ENCODE measurements at places on chromosomes 1 and 21.

DNA sequence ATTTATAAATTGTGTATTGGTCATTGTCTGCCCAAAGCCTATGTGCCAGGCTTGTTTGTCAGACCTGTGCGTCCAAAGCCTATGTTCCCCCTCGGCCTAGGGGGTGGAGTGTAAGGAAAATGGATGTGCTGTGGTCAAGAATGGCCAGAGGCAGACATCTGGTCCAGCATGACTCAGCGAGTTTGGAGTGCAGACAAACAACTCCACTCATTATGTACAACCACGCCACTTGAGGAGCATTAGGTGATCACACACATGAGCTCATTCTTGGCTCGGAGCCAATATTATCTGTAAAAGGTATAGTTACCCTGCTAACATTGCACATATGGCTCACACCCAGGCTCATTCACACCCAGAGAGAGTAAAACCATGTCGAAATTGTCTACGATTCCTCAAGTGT, 1047.6 kb upstream of the ADGRL4 start:
- DNase-seq, result no peak

DNA sequence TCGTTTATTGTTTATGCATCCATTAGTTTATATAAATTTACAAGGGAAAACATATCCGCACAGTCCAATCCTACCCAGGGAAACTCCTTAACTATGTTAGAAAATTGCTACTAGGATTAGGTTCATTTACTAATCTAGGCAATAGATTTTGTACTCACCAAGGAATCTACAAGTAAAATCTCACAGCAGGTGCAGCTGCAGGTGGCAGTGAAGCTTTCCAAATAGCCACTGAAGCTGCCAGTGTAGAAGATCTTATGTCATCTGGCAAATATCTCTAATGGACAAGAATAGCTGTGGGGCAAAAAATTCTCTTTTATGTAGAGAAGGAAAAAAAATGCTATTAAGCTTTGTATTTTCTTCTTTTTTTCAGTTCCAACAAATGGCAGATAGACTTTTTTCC, 963.4 kb upstream of the ADGRL4 start:
- no peak for DNase-seq

GRCh38 chr1:178086766-178087165, 7.1 kb upstream of the RASAL2 start:
- DNase-seq, result no peak

GRCh38 chr1:117026361-117026760, 24.8 kb downstream of the CD101 start:
- peak; percentile 63 for DNase-seq

- no peak for DNase-seq
These were observed 171.2 kb downstream of the TTLL7 start for GRCh38 chr1:83827741-83828140.

DNA sequence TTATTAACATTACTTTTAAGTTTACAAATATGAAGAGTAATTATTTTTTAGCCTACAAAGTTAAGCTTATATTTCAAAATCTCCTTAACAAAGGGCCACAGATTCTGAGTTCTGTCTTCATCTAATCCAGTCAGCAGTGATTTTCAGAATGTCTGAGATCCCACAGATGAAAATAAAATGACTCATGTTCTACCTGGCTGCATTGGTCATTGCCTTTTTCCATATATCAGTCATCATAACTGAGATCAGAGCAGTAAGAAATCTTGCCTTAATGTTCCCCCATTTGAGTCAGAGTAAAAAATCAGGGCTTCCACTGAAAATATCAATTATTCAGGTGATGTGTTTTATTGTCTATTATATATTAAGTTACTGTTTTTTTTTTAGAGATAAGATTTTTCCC, 416.1 kb downstream of the MRPL39 start:
- DNase-seq, result no peak

GRCh38 chr1:87219141-87219540, 109.5 kb upstream of the LMO4 start:
- DNase-seq, result no peak

- DNase-seq, result no peak
These were observed 444.1 kb downstream of the PLPP3 start for GRCh38 chr1:56135069-56135863.

- DNase-seq, result no peak
These were observed 40.9 kb downstream of the STX6 start for GRCh38 chr1:180981596-180982387.

DNA sequence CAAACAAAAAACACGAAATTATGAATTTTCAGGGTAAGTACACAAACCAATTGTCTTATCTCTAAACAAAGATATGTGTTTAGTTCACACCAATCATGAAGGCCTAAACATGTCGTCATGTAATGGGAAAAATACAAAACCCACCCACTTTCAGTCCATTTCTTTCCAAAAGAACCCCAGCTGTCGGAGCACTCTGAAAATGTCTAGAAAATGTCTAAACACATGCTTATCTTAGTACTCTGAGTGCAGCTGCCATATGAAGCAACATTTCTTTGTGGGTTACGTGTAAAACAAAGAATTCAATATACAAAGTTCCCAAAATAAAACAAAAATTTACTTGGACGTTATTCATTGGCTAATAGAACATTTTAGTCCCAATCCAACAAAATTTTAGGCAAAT, 22.7 kb downstream of the SERBP1 start:
- DNase-seq, result no peak

DNA sequence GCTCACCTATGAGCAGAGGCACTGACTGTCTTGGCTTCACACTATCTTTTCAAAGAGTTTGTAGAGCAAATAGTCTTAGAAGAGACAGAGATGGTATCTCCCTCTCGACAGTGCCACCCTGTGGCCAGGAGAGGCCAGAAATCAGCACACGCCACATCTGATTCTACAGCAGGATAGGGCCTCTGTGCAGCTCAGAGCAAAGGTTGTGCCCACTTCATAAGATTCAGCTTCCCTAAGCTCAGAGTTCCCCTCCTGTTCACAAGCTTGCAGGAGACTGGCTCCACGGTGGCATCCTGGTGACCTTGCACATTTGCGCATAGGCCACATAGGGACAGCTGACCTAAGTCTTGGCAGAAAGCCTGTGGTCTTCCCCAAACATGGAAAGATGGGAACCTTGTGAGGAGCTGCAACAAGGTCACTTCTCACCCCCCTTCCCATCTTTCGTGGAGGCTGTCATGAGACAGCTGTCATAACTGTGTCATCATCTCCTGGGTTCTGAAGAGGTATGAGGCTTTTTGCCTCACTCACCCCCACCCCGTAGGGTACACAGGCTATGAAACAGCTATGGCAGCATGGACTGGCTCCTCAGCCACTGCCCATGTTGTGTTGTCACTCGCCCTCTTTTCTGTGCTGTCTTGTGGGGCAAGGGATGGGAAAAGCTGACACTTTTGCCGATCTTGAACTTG, 3.0 kb downstream of the ITLN2 start:
- peak; percentile 7 for DNase-seq

DNA sequence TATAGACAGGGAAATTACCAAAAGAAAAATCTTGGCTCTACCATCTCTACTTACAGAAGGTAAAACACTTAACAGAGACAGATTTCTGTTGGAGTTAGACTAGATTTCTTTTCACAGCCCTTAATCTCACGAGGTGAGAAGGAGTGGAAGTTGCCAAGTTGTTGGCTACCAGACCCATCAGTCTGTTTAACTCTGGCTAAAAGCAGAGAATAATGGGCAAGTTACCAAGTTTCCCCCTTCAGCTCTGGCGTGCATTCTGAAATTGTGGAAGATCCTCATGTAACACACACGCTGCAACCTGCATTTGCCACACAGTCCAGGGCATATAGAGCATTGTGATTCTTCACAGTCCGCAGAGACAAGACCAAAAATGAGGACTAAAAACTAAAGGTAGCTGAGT, 49.3 kb downstream of the STX6 start:
- DNase-seq, result no peak

DNA sequence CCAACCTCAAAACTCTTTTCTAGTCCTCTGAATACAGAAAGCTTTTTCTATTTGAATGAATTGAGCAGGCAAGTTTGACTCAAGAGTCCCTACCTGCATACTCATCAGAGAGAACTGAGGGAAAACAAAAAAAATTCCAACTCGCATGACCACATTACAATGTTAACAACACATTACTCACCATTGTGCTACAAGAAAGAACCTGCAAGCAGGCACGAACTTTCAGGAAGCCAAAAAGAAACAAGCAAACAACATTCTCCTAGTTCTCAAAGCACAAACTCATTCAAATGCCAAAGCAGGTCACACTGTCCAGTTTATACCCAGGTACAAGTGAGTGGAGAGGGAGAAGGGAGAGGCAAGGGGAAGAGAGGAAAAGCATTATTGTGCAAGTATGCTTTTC, 14.6 kb downstream of the OTUD7B start:
- no peak for DNase-seq

DNA sequence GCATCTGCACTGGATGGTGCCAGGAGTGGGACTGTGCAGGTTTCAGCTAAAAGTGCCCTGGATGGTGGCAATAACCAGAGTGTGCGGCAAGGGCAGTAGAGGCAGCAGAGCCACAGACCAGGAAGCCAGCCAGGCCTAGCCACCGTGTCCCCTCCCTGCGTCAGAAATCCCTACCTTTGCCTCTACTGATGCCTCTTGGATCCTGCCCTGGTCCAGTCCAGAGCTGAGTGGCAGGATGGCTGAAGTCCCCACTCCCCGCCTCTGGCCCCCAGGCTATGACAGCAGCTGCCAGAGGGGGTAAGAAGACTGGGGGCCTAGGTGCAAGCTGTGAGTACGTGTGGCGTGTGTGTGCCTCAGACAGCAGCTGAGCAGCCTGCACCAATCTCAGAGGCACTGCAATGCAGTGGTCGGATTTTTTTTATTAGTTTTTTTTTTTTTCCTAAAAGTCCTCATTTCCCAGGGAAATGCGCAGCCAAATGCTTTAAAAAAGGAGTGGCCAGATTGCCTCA, 51.9 kb downstream of the SYT2 start:
- DNase-seq, result no peak

GRCh38 chr1:180527101-180527669, 24.8 kb upstream of the ACBD6 start:
- DNase-seq, result no peak

- peak; percentile 18 for DNase-seq
These were observed 11.6 kb upstream of the KCNJ15 start for GRCh38 chr21:38244885-38245869.

DNA sequence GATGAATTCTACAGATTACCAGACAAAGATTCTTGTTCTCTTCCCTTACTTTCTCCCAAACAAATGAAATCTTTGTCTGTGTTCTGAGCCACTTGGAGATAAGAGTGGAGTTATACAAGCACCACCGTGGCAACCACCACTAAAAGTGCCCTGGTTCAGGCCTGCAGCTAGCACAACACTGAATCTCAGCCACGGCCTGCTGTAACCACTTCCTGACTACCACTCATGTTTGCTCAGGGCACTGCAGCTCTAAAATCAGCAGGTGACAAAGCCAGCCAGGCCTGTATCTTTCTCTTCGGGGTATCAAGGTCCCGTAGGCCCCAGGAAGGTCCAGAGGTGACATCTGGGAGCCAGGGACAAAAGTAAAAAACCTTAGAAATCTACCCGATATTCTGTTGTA, 3.2 kb upstream of the OR2T6 start:
- no peak for DNase-seq

DNA sequence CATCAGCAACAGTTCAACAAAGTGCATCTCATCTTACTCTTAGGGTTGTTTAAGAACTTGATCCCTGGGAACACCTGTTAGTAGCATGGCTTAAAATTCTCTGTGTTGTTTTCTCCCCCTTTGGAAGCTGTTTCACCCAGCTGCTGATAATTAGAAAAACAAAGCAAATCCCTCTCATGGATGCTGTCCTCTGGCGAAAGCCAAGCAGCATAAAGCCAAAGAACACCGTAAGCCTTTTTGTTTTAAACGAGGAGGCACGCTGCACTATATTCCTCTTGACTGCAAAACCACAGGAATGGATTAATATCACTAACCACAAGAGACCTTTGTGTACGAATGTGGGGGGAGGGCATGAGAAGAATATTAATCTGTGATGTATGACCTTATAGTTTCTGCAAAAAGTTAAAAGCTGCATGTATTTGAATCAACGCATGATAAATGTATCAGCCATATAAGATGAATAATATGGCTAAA, 923.2 kb downstream of the LTN1 start:
- DNase-seq, result no peak

- DNase-seq, result no peak
These were observed 67.6 kb downstream of the NR5A2 start for GRCh38 chr1:200095057-200095577.

GRCh38 chr1:10063878-10064277, 31.1 kb downstream of the UBE4B start:
- DNase-seq, result no peak
